Activated naive CD4-positive, alpha-beta T cell treated with anti-CD3 and anti-CD28 coated beads, Interleukin-2, amount 50 U/mL, for 16 hours (primary cell): ENCODE measurements at places on chromosomes 2 and 18.
A peak's percentile ranks its signal among the peaks of the same experiment; 100 is the strongest.

DNA sequence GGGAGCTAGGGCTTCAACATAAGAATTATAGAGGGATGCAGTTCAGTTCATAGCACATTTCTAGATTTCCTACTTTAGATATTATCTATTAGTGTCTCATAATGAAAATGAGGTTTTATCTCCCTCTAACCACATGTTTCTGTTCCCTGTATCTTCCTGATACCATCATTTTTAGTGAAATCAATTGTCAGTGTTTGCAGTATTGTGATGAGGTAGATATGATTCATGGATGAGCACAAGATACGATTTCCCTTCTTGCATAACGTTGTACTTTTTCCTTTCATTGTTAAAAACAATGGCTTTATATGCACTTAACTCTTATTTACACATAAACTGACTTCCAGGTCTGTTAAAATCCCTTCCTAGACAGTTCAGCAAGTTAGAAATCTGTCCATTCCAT lies 211.4 kb downstream of the ZBTB7C start:
- DNase-seq, result no peak

GRCh38 chr18:35424356-35424755 lies 47.2 kb upstream of the ZNF396 start:
- no peak for DNase-seq

- no peak for DNase-seq
Observed at GRCh38 chr18:68177807-68178702, 536.9 kb downstream of the TMX3 start.

GRCh38 chr2:102520801-102521200 lies 47.8 kb downstream of the SLC9A4 start:
- no peak for DNase-seq

DNA sequence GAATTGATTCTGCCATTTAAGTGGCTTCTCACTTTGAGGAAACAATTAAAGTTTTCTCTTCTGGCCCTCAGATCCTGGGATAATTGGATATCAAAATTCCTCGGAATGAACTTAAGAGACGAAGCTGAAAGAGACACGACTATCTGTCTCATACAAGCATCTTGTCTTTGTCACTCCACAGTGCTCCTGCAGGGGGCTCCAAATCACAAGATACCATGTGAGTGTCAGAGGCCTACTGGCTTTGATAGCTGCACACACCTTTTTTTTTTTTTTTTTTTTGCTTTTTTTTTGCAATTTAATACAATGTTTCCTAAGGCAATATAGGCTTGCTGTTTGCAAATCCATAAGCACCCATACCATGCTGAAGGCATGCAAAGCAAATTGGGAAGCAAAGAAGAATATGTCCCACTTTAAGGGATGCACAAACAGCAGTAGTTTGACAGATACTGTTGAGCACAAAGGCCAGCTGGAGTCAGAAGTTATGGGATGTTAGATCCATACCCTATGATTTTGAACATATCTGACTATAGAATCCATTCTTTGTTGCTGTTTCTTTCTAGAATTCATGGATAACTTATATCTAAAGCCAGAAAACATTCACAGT lies 109.0 kb upstream of the CBLN2 start:
- peak; percentile 26 for DNase-seq

DNA sequence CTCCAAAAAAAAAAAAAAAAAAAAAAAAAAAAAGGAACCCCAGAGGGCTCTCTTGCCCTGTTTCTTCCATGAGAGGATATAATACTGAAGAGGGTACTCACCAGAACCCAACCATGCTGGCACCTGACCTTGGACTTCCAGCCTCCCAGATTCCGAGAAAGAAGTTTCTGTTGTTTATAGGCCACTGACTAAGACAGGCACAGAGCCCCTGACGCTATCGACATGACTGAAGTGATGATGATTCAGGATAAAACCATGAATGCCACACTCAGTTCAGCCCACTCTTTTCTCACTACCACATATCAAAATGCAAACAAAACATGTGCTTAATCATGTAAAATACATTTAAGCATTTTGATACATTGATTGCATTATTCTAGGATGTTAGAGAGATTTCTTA lies 66.1 kb upstream of the CDCA7 start:
- DNase-seq, result no peak

GRCh38 chr2:98608962-98609604 lies 694 bp downstream of the UNC50 start:
- no peak for DNase-seq

- DNase-seq, result no peak
Observed at GRCh38 chr2:222912776-222913175, 51.9 kb downstream of the ACSL3 start.

- no peak for DNase-seq
Observed at GRCh38 chr2:239165206-239165831, 235.5 kb downstream of the HDAC4 start.

- DNase-seq, result no peak
Observed at GRCh38 chr2:158091647-158092046, 10.0 kb upstream of the UPP2 start.

DNA sequence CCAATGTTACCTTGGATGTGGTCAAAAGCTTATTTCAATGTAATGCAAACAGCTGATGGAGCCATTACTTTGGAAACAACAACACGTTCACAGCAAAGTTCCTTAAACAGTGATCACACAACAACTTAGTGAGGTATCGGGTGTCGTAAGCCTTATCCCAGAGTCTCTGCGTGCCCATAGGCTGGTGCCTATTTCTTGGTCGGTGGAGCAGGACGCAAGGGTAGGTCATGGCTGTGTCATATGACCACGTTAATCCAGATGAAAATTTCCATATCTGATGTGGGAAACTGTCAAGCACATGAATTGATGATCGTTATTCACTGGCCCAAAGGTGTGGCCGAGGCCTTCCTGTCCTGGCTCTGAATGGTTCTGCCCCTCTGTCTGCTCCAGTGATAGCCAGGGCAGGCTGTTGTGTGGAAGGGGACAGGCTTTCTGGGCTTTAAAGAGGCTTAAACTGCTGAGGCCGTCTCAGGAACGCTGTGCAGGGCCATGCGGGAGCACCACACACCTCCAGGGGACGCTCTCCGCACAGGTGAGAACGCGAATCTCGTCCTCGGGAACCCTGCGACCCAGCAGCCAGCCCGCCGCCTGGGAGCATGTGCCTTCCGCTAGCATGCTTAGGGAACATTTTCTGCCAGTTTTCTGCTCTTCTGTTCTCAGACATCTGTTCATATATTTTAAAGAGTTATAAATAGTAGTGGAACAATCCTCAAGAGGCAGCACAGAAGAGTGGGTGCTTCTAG lies 90.6 kb downstream of the KCTD1 start:
- no peak for DNase-seq

GRCh38 chr2:74548900-74549826 lies 4.6 kb downstream of the LOXL3 start:
- DNase-seq, result no peak

- DNase-seq, result no peak
Observed at GRCh38 chr2:60172801-60173200, 380.7 kb downstream of the BCL11A start.

DNA sequence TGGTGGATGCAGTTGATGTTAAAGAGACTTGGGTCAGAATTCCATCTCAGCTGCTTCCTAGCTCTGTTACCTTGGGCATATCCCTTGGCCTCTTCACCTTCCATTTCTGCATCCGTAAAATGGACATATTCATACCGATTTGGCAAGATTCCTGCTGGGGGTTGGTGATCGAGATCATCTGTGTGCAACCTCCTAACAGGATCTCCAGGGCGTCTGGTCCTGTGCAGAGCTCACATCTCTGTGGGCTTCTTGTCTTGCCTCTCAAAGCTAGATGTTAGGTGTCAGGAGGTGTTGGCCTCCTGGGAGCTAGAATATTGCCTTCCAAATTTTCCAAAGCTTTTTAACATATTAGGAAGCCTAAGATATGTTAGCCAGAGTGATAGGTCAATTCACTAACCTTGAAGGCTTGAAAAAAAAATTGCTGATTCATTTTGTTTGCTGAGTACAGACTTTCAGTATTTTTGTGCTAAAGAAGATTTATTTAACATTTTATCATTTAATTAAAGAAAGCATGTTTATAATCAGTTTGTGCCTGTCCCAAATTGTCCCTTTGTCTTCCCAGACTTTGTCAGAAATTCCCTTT lies 69.7 kb upstream of the ZNF516 start:
- DNase-seq, result no peak

DNA sequence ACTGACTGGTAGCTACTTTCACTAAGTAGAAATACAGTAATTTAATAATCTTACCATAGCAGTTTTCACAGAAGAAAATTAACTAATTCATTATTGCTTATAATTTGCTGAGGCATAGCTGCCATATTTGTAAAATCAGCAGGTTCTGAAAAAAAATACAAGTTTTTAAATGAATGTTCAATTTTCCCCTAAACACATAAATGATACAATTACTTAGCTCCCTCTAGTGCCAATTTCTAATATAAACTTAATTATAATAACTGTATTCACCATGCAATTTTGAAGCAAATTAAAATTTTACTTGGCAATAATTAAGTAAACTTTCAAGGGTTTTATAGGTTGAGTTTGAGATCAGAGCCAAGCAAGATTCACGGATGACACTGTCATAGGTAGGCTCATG lies 1321.6 kb upstream of the ACVR2A start:
- no peak for DNase-seq

- DNase-seq, result no peak
Observed at GRCh38 chr18:41829647-41830516, 125.2 kb upstream of the PIK3C3 start.

DNA sequence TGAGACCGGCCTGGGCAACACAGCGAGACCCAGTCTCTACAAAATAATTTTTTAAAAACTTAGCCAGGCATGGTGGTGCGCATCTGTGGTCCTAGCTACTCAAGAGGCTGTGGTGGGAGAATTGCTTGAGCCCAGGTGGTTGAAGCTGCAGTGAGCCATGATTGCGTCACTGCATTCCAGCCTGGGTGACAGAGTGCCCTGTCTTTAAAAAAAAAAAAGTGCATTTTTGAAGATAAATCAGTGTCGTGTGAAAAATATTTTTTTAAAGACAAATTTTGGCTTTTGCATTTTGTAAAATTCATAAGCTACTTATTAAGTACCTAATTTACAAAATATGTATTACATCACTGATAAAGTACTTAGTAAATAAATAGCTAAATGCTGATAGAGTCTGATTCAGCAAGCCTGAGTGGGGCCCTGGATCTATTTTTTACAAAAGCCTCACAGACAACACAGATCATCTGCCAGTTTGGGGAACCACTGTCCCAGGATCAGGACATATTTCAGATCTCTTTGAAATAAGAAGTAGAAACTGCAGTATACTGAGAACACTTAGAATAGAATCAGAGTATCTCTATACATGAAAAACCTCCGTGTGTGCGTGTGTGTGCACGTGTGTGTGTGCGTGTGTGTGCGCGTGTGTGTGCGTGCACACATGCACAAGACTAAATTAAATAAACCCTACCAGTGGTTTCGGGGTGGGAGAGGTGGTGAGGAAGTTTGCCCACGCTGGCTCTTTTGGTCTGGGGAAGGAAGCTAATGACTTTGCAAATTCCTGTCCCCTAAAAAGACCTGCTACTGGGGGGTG lies 61.6 kb downstream of the AAK1 start:
- DNase-seq, result no peak

DNA sequence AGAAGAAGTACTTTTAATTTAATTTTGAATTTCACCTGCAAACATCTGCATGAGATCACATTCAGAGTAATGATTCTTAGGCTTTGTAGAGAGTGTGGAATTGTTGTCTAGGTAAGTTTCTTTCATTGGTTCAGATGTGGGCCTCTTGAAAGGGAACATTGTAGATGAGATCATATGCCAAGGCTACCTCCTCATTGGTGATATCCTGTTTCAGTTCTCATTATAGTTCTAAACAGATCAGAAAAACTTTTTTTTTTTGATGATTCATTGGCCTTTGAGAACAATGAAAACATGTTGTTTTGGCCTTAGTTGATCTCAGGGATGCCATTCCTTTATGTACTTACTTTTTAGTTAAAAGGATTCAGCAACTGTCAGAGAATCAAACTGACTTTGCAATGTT lies 44.5 kb downstream of the EML6 start:
- no peak for DNase-seq

GRCh38 chr18:74880706-74881278 lies 283.1 kb downstream of the ZNF407 start:
- no peak for DNase-seq

DNA sequence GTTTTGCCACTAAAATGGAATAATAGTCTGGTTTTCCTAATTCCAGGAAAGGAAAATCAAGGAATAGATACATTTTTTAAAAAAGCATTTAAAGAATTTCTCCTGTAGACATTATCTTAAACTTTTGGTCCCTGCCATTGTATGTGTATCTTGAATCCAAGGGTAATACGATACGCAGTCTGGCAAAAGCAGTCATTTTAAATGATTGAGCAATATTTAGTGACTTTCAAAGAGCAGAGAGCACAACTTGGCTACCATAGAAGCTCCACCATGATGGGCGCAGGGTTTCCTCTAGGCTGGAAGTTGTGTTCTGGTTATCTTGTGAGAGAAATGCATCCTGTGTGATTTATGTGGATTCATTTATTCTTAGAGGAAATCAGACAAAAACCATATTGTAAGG lies 92.9 kb downstream of the NEDD4L start:
- no peak for DNase-seq

- DNase-seq, result no peak
Observed at GRCh38 chr2:167794554-167795255, 452.7 kb downstream of the STK39 start.

- no peak for DNase-seq
Observed at GRCh38 chr2:118658596-118659198, 188.8 kb downstream of the EN1 start.

DNA sequence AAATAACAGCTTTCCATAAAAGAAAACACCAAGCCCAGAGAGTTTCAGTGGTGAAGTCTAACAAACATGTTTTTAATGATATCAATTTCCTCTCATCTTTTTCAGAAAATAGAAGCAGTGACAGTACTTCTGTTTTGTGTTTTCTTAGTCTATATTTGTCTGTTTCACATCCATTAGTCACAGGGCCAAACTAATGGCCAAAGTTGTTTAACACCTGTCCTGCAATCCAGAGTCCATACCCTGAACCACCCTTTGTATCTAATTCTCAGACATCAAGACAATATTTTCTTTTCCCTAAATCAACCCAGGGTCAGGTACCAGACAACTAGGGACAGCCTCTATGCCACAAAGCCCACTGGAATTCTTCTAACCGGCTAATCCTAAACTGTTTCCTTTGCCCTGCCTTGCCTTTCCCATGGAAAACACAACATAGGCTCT lies 25.9 kb downstream of the TMSB10 start:
- no peak for DNase-seq

DNA sequence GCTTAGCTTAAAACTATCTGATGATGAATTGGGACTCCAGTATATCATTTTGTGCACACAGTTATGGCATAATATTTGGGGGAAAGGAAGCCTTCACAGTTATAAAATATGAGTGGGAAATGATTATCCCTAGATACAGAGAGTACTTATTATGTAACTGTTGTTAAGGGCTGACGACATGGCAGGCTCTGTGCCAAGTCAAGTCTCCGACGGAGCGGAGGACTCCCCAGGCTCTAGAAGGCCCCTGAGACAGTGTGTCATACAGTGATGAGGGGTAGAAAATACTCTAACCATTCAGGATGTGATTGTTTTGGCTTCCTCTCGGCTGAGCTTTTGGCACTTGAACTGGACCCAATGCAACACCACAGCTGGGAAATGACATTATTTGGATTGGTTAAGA lies 211.8 kb downstream of the SLC8A1 start:
- no peak for DNase-seq
